Cortex of kidney (tissue), 1 donor: ENCODE measurements at places on chromosomes 7 and 10.

DNA sequence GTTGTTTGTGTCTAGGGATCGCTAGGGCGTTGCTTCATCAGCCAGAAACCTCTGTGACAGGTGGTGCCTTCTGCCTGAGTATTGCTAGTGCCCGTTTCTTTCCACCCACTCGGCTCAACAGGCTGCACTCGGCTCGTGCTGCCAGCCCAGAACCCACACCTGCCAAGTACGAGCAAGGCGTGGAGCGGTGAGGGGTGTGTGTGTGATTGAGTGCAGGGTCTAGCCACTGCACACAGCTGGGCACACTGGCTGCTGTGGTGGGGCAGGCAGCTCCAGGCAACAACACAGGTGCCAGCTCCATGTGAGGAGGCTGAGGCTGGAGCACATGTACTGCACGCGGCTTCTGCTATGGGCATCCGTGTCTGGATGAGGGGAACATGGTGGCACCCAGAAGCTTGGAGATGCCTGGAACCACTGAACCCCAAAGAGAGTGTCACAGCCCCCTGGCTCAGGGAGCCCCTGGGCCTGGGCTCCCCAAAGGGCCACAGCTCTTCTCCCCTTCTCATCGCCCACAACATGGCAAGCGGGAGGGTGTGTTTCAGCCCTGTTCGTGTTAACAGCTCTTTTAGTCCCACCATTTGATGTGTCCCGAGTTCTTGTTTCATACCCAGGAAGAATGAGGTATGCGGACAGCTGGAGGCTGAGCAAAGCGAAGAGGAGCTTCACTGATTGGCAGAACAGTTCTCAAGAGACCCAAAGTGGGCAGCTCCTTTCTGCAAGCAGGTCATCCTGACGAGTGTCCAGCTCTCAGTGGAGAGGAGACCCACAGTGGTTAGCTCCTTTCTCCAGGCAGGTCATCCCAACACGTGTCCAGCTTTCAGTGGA, 78.1 kb downstream of the HDAC9 start:
- no peak for DNase-seq

DNA sequence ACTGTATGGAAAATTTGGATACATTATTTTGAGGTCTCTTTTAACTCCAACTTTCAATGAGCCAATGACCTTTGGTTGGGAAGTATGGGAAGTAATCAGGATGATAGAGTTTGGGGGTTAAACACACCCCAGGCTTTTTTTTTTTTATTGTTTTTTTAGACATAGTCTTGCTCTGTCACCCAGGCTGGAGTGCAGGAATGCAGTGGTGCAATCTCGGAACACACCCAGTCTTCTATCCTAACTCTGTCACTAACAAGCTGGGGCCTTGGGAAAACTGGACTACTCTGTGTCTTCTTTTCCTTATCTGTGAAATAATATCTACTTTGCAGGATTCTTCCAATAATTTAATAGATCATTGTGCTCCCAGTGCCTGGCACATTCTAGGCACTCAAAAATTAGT, 37.6 kb upstream of the AGBL3 start:
- DNase-seq = no peak

DNA sequence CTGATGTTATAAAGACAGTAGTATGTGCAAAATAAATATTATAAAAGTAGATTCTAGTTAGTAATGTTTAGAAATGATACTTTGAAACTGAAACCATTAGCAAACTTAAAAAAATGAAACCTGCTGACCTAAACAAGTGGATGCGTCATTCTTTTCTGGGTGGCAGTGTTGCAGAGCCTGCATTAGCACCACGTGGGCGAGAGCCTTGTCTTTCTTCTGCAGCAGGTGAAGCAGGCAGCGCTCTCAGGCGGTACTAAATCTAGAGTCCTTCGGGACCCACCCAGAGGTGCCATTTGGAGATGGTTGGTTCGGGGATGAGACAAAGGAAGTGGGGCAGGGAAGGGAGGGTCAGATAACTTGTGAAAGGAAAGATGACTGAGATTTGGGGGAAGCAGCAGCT, 759.1 kb upstream of the IGFBP3 start:
- no peak for DNase-seq

- DNase-seq = no peak
These were observed 71.9 kb upstream of the HABP2 start for GRCh38 chr10:113480851-113481502.

- DNase-seq = no peak
These were observed 520 bp downstream of the ELAPOR2 start for GRCh38 chr7:87058744-87059524.

GRCh38 chr7:131480384-131481315, 75.8 kb downstream of the PODXL start:
- no peak for DNase-seq

DNA sequence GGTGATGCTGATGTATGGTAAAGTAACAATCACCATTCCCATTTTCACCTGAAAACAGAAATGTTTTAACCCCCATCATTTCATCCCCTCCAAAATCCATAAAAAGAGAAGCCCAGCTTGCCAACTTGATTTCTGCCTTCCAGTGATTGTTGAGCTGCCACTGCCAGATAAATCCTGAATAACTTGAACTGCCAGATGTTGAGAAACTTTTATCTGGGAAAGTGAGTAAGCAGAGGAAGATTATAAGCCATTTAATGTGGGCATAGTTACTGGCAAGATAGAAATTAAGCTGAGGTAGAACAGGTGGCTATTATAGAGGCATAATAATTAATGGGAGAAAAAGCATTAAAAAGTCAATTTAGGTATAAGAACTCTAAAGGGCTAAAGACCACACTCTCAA, 534.1 kb downstream of the ANKRD7 start:
- DNase-seq = no peak

- DNase-seq = no peak
These were observed 1.9 kb downstream of the HIPK2 start for GRCh38 chr7:139775829-139776266.

GRCh38 chr7:131574741-131575140, 18.3 kb upstream of the PODXL start:
- no peak for DNase-seq

DNA sequence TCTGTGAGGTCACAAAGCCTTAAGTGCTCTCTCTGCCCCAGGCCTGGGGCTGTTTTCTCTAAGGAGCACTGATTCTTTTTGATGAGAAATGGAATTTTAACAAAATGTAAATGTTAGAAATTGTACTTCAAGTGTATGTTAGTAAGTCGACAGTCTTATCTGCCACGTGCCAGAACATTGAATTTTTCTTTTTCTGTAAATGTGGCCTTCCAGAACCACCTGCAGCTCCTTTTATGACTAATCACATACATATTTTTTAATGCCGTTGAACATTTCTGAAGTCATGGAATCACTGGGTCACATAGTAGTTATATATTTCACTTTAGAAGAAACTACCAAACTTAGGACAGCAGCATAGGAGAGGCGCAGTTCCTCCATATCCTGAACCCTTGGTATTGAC, 38.0 kb downstream of the UBE3C start:
- no peak for DNase-seq

GRCh38 chr10:104446151-104446550, 92.5 kb downstream of the CFAP58 start:
- DNase-seq = no peak

DNA sequence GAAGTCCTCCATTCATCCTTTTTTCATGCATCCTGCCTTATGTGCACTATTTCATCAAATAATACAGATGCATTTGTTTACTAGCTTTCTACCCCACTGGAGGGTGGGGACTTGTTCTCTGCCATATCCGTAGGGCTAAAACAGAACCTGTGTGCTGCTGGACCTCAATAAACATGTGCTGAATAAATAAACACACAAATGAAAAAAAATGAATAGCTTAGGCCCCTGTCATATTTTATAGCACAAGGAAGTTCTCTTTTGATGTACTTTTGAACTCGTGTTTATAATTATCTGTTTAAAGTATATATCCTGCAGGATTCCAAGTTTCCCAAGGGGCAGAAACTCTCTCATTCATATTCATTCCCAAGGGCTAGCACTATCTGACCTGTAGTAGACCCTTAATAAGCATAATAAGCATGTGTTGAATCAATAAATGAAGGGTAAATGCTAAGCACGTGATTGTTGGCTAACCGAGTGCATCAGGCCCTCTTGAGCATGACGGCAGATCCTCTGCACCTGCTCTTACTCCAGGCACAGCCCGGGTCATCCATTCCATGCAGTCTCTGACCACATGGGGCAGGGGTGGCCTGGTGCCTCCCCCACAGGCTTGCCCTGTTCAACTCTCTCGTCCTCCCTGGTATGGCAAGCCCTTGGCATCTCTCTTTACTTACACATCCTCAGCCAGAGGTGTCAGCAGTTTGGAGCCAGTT, 474.1 kb upstream of the ZMIZ1 start:
- DNase-seq = no peak

GRCh38 chr10:51112013-51112412, 37.7 kb downstream of the PRKG1 start:
- DNase-seq = no peak
